ENCODE measurements at places on chromosomes 1 and 21. TPM values are rescaled to one million over a fixed set of nuclear protein-coding genes. Genes with fewer than 3 reads are reported as not detected.

DNA sequence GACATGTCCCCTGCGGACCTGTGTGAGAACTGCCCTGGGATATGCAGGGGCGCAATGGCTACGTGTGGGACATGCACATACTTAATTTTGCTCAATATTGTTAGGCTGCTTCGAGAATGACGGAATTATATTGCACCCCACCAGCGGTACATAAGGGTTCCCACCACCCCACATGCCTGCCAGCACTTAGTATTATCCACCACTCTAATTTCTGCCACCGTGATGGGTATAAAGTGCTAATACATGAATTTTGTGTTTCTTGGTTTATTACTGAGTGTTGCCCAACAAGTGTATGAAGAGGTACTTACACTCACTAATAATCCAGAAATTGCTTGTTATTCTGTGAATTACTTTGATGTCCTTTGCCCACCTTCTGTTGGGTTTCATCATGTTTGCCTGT is 52.1 kb upstream of the ACOT11 start:
- no peak for DNase-seq

DNA sequence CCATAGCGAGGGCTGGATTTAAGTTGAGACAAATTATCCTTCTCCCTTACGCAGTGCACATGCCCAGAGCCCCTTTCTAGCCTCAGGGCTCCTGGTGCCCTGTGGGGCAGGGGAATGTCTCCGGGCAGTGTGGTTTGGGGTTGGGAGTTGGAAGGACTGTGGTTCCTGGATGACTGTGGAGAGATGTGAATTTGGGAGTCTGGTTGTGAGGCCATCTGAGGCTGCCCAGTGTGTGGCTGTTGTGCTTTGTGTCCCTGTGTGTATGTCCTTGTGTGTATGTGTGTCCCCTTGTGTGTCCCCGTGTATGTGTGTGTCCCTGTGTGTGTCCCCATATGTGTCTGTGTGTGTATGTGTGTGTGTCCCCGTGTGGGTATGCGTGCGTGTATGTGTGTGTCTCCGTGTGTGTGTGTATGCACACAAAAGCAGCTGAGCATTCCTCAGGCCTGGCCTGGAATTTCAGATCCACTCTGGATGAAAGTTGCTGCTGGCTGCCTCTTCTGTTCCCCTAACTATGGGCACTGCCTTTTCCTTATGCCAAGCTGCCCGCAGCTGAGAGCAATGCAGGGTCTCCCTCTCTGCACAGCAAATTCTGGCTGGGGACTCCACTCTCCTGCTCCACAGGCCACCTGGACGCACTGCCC is 65.4 kb downstream of the UBIAD1 start:
- DNase-seq = no peak

DNA sequence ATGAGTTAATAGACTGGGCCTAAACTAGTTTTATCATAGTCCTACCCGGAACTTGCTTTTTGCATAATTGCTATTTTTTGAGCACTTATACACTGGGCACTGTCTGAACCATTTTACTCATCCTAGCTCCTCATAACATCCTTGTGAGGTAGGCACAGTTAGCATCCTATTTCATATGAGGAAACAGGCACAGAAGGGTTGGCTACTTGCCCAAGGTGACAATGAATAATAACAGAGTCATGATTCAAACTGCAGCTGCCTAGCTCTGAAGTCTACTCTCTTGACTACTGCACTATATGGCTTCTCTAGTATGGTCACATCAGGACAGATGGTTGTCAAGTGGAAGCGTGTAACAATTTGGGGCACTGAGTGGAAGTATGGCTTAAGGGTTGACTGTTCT is 18.2 kb upstream of the RC3H1 start:
- no peak for DNase-seq

SLC9C2 gene
- not detected for total RNA-seq

COL24A1 gene
- total RNA-seq = 1.0 TPM

PRKCZ gene
- total RNA-seq = 52.5 TPM
